ENCODE measurements at places on chromosomes 7 and 10.

GRCh38 chr7:3218411-3219225 lies 82.4 kb upstream of the SDK1 start:
- DNase-seq, result no peak

DNA sequence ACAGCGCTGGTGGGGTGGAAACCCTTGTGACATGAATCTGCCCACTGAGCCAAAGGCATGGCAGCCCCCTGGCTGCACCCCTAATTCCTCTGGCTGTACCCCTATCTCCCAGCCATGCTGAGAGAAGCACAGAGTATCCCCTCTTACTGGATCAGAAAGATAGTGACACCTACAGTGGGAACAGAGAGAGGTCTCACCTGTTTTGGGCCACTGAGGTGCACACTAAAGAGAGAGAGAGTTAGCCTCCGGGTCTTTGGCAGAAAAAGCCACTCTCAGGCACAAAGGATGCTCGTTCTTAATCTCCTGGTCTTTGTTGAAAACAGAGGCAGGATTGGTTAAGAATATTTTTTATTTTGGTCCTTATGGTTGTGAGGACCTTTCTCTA lies 11.3 kb downstream of the TSPAN14 start:
- DNase-seq, result no peak

DNA sequence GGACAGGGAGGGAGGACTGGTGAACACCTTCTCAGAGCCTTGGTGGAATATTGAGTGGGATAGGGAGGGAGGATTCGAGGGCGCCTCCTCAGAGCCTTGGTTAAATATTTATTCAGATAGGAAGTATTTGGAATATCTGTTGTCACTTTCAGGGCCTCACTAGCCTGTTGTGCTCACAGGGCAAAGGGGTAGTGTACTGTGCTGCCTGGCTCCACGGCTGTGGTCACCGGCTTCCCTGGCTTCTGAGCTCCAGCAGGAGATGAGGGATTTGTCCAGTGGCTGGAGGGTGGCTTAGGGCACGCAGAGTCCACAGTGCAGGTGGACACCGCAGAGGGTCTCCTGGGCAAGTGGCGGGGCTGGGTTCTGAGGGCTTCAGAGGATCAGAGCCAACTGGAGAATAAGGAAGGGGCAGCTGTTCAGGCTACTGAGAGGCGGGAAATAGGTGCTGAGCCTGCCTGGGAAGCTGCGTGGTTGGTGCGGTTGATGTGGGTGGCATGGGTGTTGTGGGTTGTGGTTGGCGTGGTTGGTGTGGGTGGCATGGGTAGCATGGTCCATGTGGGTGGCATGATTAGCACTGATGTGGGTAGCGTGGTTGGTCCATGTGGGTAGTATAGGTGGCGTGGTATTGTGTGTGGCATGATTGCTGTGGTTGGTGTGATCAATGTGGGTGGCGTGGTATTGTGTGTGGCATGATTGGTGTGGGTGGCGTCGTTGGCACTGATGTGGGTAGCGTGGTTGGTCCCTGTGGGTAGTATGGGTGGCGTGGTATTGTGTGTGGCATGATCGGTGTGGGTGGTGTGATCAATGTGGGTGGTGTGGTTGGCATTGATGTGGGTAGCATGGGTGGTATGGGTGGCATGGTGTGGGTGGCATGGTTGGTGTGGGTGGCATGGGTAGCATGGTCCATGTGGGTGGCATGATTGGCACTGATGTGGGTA lies 16.7 kb downstream of the INPP5A start:
- DNase-seq, result no peak

- peak; percentile 79 for DNase-seq
These were observed 70.9 kb downstream of the HHEX start for GRCh38 chr10:92760609-92761008.

GRCh38 chr7:133481676-133482075 lies 228.8 kb downstream of the EXOC4 start:
- DNase-seq, result peak; percentile 86

DNA sequence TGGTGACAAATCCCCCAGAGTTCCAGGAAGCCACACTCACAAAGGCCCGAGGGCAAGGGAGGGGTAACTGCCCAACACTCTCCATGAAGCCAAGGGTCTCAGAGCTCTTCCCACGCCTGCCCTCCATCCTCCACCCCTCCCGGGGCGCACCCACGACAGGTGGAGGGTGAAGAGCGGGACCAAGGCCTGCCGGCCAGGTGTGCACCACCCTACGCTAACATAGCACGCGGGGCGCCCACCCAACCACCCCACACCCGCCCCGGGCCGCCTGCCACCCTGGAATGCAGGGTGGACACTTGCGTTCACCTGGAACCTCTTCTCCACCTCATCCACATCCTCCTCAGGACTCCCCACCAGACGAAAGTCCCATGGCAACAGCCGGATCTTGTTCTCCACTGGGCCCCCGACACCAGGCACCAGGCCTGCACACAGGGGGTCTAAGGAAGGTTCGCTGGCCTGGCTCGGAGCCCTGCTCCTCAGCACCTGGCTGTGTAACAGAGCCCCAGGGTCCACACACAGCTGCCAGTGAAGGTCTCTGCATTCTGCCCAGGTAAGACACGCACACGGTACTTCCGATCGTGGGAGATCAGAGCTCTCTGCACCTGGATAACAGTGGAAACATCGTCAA lies 32.7 kb downstream of the MAD1L1 start:
- no peak for DNase-seq

GRCh38 chr10:30502266-30503060 lies 68.5 kb downstream of the MAP3K8 start:
- peak; percentile 31 for DNase-seq

- DNase-seq, result peak; percentile 48
These were observed 1.7 kb downstream of the PGAM1 start for GRCh38 chr10:97427571-97428179.

DNA sequence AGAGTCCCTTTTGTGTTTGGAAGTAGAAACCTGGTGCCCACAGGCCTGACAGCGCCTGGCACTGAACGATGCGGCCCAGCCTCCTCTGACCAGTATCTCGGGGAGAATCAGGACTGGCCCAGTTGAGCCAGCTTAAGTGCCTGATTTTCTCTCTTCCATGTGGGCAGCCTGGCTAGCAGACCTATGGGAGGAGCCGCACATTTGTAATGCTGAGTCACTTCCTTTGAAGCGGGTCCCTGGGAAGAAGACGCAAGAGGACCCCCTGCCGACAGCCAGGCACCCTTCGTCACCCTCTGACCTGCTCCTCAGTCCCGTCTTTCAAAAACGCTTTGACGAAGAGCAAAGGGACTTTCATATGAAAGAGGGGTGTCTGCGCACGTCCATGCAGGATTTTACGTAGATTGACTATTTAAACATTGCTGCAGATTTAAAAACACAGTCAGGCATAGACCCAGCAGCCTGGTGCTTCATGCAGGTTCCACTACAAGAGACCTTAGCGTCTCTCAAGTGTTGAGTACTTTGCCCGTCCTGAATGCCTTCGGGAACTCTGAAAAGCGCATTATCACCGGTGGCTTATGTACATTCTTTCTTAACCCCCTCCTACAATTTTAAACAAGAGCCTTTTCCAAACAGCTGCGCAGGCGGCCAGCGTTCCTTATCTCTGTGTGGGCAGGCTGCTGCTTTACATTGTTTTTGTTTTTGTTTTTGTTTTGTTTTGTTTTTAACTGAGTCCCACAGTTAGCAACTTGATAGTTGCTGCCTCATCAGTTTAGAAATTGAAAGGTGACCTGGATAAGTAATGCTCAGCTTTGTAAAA lies 36.5 kb upstream of the AP5Z1 start:
- DNase-seq, result peak; percentile 95

GRCh38 chr7:108282427-108282996 lies 152.4 kb upstream of the LAMB4 start:
- peak; percentile 29 for DNase-seq

DNA sequence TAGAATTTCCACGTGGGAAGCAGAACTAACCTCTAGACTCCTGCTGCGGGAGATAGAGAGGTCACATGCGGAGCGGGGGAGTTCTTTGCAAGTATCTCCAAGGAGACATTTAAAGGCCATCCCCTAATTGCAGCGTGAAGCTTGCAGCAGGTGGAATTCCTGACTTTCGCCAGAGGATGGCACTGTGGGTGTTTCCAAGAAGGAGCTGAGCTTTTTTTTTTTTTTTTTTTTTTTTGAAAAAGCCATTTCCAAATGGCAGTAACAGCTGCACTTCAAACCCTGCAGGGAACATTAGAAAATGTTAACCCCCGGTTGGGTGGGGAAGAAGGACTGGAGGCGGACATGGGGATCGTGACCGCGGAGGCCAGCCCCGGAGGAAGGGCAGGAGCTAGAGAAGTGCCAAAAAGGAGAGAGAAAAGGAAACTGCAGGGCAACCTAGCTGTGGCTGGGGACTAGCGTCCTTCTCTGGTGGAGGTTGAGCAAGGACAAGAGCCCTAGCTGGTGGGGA lies 487.7 kb downstream of the TYW1 start:
- DNase-seq, result peak; percentile 61

DNA sequence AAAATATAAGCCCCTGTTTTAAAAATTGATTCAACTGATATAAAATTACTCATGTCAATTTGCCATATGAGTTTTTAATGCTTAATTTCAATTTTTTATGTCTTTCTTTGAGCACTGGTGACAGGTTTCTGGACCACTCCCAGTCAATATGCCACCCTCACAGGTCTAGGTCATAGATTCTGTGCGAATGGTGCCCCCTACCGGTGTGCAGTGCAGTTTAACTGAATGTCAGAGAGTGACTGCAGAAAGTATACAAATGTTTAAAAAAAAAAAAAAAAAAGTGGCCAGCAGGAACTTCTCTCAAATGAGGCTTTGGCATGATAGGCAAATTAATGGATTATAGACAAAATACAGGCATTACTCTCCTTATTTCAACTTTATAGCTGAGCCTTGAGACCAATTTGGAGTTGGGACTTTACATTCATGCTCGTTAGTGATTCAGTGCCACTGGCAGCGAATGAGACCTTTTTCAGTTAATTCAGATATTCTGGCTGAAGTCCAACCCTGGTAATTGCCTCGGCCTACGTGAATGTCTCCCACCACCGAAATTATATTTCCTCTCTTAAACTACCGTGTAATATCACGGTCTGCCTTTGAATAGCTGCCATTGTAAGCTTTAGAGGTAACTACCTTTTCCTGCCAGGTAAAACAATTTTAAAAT lies 427.6 kb downstream of the PHTF2 start:
- DNase-seq, result no peak

All from iris pigment epithelial cell (primary cell).